Right atrium auricular region (tissue), 2 donors: ENCODE measurements at places on chromosomes 1 and 21. TPM values are rescaled to one million over a fixed set of nuclear protein-coding genes. Genes with fewer than 3 reads are reported as not detected.

Gene HAO2
- total RNA-seq: not detected

Gene NCDN
- total RNA-seq: 30.6 TPM

Gene CHODL
- 1.2 TPM for total RNA-seq

Gene DEPDC1
- not detected for total RNA-seq

Gene SPOCD1
- total RNA-seq: 0.43 TPM

Gene ZNF697
- total RNA-seq: 9.5 TPM

Gene RABGGTB
- total RNA-seq: 38.5 TPM
